ENCODE measurements at places on chromosomes 4 and X.

DNA sequence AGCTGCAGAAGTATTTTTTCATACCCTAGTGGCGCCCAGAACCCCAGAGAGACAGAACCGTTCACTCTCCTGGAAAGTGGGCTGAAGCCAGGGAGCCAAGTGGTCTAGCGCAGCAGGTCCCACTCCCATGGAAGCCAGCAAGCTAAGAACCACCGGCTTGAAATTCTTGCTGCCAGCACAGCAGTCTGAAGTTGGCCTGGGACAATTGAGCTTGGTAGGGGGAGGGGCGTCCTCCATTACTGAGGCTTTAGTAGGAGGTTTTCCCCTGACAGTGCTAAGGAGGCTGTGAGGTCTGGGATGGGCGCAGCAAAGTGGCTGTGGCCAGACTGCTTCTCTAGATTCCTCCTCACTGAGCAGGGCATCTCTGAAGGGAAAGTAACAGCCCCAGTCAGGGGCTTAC lies 84.5 kb upstream of the ATXN3L start:
- no peak for DNase-seq

GRCh38 chr4:16860516-16860915 lies 37.9 kb downstream of the LDB2 start:
- DNase-seq: no peak

DNA sequence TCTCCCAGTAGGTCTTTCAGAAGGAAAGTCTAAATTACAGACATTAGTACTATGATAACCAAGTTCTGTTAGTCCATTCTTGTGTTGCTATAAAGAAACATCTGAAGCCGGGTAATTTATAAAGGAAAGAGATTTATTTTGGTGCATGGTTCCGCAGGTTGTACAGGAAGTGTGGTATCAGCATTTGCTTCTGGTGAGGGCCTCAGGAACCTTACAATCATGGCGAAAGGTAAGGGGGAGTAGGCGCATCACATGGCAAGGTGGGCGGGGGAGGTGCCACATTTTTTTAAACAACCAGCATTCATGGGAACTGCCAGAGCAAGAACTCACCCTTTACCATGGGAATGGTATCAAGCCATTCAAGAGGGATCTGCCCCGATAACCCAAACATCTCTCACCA lies 26.2 kb upstream of the USP46 start:
- DNase-seq: no peak

- no peak for DNase-seq
Measured at GRCh38 chr4:140031061-140031460, 122.9 kb downstream of the MAML3 start.

- DNase-seq: no peak
Measured at GRCh38 chr4:39539089-39539611, 11.9 kb upstream of the UGDH start.

- no peak for DNase-seq
Measured at GRCh38 chrX:9846631-9847030, 60.4 kb downstream of the SHROOM2 start.

GRCh38 chr4:110484029-110484428 lies 8.1 kb downstream of the ENPEP start:
- no peak for DNase-seq

GRCh38 chr4:144647095-144647561 lies 1.2 kb downstream of the HHIP start:
- DNase-seq: peak; percentile 26

- DNase-seq: no peak
Measured at GRCh38 chrX:274904-275475, 6.2 kb upstream of the PLCXD1 start.

GRCh38 chr4:149825336-149825735 lies 9.7 kb upstream of the IQCM start:
- no peak for DNase-seq

- no peak for DNase-seq
Measured at GRCh38 chr4:4428966-4429875, 42.3 kb downstream of the NSG1 start.

- no peak for DNase-seq
Measured at GRCh38 chrX:120732879-120733278, 103.0 kb upstream of the C1GALT1C1 start.

DNA sequence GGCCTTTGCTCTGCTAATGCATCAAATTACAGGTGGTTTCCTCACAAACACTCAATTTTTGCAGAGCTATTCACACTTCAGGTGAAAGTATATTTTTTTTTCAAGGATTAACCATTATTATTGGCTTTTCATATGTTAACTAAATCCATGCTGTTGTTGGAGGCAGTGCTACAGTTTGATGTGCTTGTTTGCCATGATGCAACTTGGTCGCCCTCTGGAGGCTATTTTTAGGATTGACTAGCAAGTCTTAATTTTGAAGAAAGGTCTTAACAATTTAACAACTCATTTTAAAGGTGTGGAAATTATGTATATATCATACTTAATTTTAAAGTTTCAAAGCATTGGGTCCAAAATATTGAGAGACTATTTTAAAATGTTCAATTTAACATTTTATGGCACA lies 168.8 kb upstream of the FAM47A start:
- peak; percentile 17 for DNase-seq

- DNase-seq: no peak
Measured at GRCh38 chr4:8639777-8640720, 47.5 kb downstream of the CPZ start.

GRCh38 chr4:150546286-150546685 lies 35.7 kb upstream of the MAB21L2 start:
- no peak for DNase-seq

DNA sequence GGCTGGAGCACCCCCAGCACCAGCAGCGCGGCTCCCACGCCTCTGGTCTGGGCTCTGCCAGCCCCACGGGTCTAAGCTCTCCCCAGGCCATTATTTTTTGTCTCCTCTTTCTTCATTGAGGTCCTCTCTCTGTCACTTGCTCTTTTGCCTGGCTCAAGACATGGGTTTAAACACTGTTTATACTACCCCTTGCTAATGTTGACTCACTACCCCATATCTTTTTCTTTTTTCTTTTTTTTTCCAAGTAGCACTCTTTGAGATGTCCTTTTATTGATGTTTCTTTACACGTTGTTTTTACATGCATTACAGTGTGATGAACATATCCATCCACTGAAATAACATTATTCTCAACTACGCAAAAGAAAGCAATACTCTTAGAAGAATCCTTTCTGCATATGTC lies 1.7 kb upstream of the ERVMER34-1 start:
- DNase-seq: no peak

- no peak for DNase-seq
Measured at GRCh38 chr4:109303140-109303496, 660 bp upstream of the COL25A1 start.

- no peak for DNase-seq
Measured at GRCh38 chr4:142850478-142850877, 4.4 kb upstream of the INPP4B start.

- DNase-seq: no peak
Measured at GRCh38 chr4:8741513-8742226, 130.0 kb downstream of the HMX1 start.

GRCh38 chr4:128855621-128856020 lies 46.1 kb downstream of the JADE1 start:
- DNase-seq: no peak

DNA sequence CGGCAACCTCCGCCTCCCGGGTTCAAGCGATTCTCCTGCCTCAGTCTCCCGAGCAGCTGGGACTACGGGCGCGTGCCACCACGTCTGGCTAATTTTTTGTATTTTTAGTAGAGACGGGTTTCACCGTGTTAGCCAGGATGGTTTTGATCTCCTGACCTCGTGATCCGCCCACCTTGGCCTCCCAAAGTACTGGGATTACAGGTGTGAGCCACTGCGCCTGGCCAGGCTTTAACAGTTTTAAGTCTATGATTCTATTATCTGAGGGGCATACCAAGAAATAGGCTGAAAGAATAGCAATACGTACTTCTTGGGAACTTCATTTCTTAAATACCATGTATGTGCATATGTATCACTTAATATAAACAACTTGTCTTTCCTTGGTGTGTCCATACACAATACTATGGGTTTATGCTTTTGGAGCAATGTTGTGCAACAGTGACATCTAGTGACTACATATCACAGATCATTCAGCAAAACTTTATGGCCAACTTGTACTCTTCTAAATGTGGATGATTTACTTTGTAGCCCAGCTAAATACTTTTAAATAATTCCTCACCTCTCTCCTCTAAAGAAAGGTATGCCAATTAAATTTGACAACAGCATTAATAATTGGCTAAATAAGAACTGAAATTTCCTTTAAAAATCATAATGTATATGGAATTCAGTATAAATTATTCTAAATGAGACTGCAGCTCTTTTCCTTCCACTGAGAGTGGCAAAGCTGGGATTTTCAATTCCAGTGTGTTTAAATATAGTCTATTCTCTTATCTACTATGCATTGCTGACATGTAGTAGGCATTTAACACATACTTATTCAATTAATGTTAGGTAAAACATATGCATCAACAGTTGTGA lies 10.4 kb downstream of the SLC9B1 start:
- peak; percentile 52 for DNase-seq

DNA sequence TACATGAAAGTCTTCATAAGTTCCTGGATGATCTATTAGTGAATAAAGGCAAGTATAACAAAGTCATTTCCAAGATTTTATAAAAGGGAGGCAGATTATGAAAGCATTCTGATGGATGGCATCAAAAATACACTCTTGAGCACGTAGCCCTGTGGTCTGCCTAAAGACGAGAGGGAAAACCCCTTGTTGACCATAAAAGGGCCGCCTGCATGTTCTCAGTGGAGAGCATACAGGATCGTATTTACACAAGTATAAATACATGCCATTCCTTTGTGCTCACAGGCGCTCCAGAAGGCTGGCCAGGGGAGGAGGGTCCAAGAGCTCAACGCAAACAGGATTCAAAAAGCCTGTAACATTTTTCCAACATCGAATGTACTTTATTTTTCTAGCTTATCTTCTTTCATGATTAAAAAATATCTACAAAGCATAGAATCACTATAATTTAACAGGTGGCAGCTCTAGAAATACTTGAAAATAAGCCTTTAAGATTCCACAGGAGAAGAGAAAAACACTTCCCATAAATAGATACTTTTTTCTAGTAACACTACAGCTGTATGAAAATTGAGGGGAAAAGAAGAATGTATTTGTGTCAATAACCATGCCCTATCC lies 29.6 kb downstream of the PDGFC start:
- peak; percentile 62 for DNase-seq

DNA sequence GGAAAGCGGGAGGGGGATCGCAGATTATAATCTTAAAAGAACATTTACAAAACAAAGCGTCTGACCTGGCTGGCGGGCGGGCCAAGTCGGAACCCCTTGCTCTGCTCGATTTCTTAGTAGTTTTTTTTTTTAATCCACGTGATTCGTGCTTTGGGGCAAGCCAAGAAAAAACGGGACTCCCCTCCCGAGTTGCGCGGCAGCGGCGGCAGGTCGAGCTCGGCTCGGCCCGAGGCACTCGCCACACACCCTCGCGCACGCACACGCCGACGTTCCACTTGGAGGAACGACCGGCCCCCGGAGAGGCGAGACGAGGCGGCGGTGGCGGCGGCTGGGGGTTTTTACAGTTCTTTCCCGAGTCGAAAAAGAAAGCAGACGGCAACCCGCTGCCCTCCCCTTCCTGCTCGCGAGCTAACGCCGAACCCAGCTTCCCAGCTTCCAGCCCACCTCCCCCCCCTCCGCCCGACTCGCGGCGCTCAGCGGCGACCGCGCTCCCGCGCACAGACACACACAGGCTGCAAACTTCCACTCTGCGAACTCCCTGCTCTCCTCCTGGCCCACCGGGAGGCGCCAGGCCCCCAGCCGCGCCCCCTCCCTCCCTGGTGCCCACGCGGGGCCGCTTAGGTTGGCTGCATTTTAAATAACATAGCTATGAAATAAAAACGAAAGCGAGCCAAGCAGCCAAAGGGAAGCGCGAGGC lies 1.2 kb downstream of the BCOR start:
- DNase-seq: peak; percentile 19

DNA sequence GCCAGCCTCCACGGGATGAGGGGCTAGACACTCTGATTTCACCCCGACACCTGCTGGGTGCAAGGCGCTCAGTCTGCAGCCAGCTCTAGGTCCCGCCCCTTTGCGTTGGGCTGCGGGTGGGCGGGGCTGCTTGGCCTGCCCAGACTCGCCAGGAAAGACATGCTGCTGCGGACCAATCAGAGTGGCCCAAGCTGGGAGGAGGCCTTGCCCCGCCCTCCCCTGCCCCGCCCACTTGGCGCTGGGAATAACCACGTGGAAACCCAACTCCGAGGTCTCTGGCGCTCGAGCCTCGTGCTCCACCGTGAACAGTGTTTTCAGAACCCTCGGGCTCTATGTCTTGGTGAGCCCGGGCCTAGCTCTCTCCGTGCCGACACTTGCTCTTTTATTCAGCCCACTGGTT lies 5.3 kb upstream of the VMA21 start:
- no peak for DNase-seq

GRCh38 chr4:104418286-104418685 lies 76.4 kb downstream of the CXXC4 start:
- DNase-seq: no peak
